Activated T-cell treated with anti-CD3 and anti-CD28 coated beads, Interleukin-2, amount 50 U/mL, for 48 hours (primary cell): ENCODE measurements at places on chromosomes 1 and 21.

DNA sequence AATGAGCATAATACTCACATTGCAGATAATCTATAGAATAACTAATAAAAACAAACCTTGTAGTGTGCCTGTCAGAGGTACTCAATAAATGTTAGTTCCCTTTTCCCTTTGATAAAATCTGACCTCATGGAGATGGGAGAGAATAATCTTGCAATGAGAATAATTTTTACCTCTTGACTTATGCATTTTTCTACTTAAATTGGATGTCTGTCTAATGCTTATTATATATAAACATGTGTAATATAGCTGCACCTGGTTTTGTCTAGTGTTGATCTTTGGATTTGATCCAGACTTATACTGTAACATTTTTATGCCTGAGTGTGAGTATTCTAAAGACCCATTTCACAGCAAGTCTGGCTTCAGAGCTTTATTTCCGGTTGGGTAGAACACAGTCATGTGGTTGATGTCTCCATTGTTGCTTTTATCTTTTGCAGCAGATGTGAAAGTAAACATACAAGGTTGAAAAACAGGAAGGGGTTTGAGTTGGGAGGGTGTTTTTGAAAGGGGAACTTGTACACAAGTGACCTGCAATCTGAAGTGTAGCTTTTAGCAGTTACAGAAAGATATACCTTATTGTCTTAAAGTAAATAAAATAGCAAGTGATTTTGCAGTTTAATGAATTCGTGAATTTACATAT is 12.4 kb downstream of the EPB41 start:
- DNase-seq = no peak

GRCh38 chr1:31135973-31136600 is 70.6 kb upstream of the PUM1 start:
- DNase-seq = no peak

DNA sequence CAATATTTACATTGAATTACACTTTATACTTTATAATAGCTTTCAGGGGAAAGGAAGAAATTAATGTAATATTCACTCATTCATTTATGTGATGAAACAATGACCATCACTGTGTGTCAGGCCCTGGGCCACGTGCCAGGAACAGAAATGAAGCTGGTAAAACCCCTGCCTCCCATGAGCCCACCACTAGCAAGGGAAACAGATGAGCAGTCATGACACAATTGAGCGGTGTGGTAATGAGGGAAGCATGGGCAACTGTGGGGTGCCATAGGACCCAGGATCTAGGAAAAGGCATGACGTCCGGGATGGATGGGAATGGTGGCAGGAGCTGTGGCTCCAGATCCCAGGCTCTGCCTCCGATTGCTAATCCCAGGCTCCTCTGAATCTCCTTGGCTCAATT is 17.0 kb upstream of the SLC5A9 start:
- no peak for DNase-seq

DNA sequence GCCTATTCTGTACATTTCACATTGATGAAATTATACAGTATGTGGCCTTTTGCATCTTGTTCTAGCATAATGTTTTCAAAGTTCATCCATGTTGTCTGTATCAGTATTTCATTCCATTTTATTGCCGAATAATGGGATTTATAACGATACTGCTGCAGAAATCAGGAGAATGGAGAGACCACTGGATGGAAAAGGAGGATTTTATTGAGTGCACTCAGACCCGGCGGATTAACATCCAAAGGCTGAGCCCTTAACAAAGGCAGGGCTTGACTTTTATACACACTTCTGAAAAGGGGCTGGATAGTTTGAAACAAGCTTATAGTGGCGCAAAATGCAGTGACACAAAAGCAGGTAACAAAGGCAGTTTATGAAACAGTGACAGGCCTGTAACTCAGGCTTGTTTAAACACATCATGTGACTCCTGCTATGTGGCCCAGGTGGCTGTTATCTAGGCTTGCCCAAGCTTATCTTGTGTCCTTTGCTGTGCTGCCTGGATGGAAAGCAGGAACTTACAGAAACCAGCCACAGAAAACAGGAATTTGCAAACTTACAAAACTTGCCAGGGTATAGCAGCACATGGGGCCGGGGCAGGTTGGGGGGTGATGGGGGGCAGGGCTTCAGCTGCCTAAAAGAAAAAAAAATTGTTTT is 32.8 kb upstream of the KCNJ15 start:
- no peak for DNase-seq

DNA sequence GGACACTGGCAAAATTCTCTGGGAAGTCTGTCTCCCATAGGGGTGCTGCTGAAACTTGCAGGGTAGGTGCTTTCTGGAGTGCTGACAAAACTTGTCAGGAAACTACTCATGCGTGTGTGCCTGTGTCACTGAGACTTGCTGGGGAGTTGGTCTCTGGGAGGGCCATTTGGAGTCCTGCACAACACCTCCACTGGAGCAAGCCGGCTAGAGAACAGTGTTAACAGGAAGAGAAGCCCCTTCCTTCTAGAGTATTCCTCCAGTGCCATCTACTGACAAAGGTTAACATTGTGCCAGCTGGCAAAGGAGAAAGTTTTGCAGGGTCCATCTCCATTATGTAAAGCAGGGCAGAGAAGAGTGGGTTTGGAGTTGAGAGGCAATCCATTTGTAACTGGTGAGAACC is 30.0 kb downstream of the ZMYM4 start:
- DNase-seq = peak; percentile 26

- DNase-seq = no peak
Measured at GRCh38 chr1:155944444-155944799, 3.0 kb downstream of the RXFP4 start.

DNA sequence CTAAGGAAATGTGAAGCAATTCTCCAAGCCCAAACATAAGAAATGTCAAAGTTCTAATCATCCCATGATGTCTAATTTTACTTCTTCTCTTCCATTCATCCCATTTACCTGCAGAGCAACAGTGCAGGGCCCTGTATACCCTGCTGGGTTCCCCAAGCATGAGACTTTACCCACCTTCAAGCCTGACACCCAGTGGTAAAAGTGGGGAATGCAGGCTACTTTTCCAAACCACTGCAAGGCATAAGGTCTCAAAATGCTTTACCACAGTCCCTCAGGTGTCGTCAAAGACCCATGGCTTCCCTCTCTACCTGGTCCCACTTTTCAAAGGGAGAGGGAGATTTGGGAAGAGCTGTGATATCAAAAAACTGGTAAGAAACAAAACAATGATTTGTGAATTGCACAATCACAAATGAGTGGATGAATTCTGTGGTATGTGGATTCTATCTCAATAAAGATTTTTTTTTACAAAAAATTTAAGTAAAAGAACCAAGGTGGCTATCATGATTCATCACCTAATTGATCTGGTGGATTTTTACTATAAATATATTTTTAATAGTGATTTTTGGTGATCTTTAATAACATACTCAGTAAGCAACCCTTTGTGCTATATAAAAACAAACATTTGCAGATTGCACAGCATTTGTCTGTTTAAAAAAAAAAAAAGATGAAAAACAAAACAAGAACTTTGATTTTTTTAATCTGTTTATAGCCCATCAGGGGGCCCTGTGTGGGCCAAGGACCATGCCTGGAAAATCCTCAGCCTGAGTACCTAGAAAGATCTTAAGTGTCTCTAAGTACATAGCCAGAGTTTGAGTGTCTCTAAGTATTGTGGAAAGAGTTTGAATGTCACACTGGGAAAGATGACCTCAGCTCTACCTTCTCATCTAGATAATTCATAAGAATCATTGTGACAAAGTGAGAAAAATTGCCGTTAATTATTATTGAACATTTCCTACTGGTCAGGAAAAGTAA is 73.1 kb upstream of the GJB5 start:
- peak; percentile 67 for DNase-seq

- no peak for DNase-seq
Measured at GRCh38 chr1:164382384-164382783, 176.6 kb upstream of the PBX1 start.

GRCh38 chr21:42336054-42336453 is 14.7 kb downstream of the TFF2 start:
- DNase-seq = peak; percentile 4
